ENCODE measurements at places on chromosomes 4 and X.

DNA sequence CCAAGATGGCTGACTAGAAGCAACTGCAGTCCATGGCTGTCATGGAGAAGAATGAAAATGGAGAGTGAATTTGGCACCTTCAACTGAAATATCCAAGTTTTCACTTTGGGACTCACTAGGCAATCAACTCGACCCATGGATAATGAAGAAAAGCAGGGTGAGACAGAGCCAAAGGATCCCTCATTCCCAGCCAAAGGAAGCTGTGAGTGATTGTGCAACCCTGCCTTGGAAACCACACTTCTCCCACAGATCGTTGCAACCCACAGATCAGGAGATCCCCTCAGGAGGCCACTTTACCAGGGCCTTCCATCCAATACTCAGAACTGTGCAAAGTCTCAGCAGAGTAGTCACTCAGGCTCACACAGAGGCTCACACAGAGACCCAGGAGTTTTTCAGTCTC, 4.5 kb downstream of the CFAP299 start:
- DNase-seq = peak; percentile 58

- no peak for DNase-seq
These were observed 55.3 kb upstream of the ZFP42 start for GRCh38 chr4:187940299-187940698.

DNA sequence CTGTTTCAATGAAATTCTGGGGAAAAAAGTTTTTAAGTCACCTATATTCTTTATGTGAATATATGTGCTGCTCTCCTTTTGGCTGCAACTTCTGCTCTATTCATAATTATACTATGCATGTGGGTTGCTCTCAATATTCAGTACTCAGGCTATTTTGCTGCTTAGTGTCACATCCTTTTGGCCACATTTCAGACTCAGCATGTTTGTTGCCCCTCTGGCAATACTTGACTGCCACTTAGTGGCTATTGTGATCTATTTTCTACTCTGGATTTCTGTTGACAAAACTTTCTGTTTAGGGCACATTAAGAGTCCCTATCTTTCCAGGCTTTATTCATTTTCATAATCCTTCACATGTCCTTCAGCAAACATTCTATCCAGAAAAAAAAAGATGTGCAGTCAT, 15.8 kb upstream of the CT45A1 start:
- no peak for DNase-seq

- DNase-seq = no peak
These were observed 48.6 kb downstream of the ACOX3 start for GRCh38 chr4:8391972-8392371.

GRCh38 chrX:150200820-150201287, 162.3 kb upstream of the MAMLD1 start:
- peak; percentile 90 for DNase-seq

DNA sequence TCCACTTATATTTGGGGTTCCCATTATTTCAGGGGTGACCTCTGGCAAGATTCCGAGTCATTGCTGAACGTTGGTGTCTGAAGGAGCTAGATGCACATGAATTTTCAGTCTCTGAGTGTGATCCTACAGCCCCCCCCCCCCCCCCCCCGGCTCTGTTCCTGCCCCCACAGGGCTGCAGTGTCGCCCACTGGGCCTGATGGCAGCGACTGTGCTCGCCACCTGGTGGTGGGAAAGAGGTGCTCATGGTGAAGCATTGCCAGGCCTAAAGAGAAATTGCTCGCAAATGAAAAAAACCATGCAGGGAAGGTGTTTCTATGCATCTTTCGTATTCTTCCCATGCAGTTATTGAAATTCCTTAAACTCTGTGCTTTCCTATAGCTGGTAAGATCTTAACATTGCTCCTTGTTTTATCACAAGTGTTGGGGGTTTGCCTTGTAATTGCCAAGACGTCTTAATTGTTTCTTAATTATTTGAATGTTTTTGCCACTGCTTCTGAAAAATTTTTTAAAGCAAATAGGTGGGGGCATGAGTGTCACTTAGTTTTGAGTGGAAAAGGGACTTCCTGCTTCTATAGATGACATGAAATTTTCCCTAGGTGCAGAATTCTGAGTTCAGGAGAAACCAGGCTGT, 63.2 kb downstream of the CLDN22 start:
- peak; percentile 8 for DNase-seq

- DNase-seq = no peak
These were observed 219.7 kb upstream of the ETNPPL start for GRCh38 chr4:108982402-108983185.

DNA sequence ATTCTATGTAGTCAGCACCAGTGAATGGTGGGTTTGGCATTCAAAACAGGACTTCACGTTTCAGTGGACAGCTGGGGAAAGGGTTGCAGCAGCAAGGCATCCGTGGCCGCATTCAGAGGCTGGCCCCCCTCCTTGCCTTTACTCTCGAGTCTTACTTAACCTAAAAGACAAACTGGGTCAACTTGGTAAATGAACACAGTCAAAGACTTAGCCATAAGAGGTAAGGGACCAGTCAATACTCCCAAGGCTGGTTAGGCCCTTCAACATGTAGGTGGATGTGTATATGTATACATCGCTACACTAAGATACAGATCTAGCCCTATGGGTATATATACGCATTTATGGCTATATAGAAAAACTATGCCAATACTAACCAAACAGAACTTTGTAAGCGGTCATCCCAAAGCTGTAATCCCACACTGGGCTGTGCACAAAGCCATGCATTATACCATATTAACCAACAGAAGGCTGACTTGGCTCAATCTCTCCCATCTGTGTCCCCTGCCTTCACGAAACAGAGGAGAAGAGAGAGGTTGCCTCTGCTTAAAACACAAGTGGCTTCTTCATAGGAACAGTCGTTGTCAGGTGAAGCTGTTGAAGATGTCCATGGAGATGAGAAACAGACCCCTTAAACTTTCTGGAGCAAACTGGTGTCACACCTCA, 61.9 kb downstream of the TSC22D3 start:
- DNase-seq = no peak

GRCh38 chr4:55183926-55184599, 58.7 kb upstream of the KDR start:
- DNase-seq = peak; percentile 92

DNA sequence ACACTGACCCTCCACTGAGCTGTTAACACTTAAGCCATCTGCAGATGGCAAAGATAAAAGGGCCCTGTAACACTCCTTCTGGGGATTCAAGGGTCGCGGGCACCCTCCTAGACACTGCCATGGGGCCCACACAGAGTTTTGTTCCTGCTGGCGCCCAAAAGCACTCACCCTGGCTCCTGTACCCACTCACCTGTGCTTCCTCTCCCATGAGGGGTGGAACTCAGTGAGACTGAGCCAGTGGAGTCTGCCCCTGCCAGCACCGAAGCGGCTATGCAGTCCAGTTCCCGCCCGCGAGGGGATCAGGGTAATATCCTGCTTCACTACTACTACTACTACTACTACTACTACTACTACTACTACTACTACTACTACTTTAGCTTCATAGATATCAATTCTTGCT, 312.1 kb upstream of the FTHL17 start:
- DNase-seq = no peak

GRCh38 chrX:45972636-45973035, 572.6 kb downstream of the ZNF674 start:
- DNase-seq = no peak

DNA sequence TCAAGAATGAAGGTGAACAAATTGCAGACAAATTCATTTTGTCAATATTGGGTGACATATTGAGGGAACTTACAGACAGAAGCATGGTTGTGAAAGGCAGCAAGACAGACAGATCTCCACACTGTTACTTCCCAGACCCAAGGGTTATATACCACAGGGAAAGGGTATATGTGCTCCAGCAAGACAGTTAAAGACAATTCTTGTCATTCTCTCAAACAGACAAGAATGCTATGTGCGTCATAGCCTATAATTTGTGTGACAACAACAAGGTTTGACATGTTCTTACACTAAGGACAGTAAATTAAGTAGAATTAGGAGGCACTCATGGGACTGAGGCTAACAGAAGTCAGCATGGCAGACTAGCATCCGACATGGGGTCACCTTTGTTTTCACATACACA, 214.3 kb downstream of the INPP4B start:
- no peak for DNase-seq

DNA sequence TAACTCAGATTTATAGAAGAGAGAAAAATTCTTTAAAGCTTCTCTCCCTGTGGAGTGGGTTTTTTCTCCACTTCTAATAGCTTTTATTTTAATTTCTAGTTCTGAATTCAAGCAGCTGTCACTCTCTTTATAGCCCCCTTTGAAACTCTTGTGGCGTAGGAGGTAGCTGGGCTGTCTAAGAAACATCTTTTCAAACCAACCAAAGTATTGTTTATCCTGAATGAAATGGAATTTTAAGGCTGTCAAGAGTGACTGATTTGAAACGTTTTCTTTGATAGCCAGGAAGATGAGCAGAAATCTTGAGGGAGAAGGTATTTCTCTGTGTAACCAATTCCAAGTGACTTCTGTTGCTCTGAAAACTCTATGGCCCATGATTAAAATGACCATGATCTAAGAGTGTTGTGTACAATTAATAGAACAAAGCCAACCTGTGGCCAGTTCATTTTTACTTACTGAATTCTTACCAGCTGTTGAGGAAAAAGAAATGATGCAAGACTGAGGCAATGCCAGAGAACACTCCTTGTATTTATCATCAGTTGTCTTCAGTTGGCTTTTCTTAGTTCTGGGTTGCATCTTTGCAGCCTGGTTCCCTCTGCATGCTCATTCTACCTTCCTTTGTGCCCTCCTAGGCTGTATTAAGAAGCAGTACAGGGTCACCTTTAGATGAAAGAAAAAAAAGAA, 298.4 kb downstream of the ARHGAP10 start:
- DNase-seq = no peak

DNA sequence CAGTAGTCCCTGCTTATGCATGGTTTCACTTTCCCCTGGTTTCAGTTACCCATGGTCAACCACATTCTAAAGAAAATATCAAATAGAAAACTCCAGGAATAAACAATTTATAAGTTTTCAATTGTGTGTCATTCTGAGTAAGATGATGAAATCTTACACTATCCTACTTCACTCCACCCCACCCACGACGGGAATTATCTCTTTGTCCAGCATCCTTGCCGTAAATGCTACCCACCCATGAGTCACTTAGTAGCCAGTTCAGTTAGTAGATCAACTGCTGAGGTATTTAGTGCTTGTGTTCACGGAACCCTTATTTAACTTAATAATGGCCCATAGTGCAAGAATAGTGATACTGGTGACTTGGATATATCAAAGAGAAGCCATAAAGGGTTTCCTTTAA, 91.4 kb downstream of the KLHL13 start:
- no peak for DNase-seq

DNA sequence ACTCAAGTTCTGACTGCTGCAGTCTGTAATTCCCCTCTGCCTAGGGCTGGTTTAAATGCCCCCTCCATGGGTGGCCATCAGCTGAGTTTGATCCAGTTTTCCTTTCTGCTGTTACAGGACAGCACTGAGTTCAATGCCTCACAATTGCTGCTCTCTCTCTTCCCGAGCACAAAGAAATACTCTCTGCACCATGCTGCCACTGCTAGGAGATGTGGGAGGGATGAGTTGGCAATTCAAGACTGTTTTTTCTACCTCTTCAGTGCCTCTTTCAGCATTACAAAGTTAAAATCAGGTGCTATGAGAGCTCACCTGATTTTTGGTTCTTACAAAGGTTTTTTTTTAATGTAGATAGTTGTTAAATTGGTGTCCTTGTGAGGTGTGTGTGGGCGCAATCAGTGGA, 24.3 kb downstream of the CYSLTR1 start:
- DNase-seq = no peak

DNA sequence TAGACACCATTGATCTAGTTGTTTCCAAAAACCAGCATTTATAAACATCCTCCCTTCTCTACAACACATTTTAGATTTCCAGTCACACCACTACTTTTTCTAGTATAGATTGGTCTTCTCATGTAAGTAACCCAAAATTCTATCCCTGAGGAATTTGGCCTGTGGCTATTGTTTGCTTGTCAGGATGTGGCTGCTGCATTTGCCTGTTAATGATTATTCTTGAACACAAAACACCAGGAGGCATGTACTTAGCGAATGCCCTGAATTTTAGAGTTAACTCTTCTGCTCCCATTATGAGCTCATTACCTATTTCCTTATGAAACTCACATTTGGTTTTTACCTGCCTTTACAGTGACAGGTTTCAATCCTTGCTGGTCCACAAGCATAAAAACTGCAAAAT, 102.0 kb upstream of the FSTL5 start:
- no peak for DNase-seq

GRCh38 chr4:17018013-17018412, 119.6 kb upstream of the LDB2 start:
- no peak for DNase-seq

DNA sequence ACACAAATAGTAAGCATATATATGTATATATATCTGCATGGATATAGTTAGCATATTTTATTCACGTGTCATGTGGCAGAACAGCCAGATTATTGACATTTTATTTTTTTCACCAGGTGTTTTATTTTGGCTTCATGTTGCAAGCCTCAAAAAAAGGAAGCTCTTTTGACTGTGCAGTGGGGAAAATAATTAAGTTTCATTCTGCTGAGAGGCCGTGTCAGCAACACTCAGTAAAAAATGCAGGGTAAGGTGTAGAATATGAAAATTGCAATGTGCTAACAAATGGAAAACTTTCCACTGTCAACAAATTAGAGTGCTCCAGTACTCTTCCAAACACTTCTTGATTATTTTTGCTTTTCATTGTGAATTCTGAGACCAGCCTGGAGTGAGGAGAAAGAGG, 511.5 kb downstream of the GLUD2 start:
- DNase-seq = no peak

- DNase-seq = no peak
These were observed 42.9 kb upstream of the SPRY1 start for GRCh38 chr4:123353656-123354055.

GRCh38 chrX:23637187-23637586, 30.1 kb upstream of the PRDX4 start:
- no peak for DNase-seq

GRCh38 chrX:119013164-119013563, 38.7 kb downstream of the LONRF3 start:
- DNase-seq = no peak

DNA sequence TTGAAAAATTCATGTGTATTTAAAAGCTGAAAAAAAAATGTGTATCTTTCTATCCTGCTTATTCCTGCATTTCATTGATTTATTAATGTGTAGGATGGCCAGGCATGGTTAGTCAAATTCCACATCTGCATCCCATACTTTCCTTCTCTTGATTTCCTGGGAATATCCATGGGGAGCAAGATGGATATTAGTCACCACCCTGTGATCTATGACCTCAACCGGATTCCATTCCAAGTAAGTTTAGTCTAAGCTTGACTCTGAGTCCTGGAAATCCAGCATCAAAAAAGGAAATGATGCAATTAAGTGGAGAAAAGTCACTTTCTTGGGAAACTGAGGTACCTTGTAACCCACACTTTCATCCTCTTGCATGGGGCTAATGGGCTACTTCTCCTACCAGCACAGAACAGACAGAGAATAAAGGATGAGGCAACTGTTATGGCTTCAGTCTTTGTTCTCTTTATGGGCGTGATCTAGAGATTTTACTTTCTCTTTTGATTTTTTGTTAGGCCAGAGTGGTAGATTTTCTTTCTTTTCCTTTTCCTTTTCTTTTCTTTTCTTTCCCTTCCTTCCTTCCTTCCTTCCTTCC, 17.1 kb upstream of the BEX4 start:
- peak; percentile 63 for DNase-seq
